ENCODE measurements at places on chromosomes 5 and 9.

DNA sequence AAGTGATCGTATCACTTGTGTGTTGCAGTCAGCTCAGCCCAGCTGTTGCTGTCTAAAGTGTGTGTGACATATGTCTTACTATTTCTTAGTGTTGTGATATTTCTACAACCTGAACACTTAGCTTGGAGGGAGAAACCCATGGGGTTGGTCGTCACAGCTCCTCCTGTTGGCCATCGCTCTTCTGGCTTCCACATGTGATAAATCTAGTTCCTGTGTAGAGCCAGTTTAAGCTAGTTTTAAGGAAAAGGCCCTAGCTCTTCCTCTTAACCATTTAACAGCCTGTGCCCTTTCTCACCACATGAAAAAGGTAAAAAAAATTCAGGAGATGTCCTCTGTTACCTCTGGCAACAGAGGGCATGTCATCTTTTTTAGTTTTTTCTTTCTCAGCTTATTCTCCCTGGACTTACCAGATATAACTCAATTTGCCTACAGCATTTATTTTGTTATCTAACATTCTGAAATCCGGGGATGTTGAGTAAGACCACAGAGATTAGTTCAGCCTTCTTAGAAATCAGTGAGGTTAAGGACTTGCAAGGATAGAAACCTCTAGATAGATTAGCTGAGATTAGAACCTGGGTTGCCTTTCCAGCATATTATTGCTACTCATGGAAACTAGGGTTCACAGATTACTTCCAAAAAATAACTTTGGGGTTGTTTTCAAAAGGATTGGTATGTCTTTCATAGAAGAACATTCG lies 100.4 kb downstream of the GAPVD1 start:
- DNase-seq, result no peak

GRCh38 chr9:69218166-69218565 lies 44.1 kb downstream of the TJP2 start:
- DNase-seq, result no peak

- DNase-seq, result no peak
Measured at GRCh38 chr9:18606846-18607245, 132.9 kb downstream of the ADAMTSL1 start.

DNA sequence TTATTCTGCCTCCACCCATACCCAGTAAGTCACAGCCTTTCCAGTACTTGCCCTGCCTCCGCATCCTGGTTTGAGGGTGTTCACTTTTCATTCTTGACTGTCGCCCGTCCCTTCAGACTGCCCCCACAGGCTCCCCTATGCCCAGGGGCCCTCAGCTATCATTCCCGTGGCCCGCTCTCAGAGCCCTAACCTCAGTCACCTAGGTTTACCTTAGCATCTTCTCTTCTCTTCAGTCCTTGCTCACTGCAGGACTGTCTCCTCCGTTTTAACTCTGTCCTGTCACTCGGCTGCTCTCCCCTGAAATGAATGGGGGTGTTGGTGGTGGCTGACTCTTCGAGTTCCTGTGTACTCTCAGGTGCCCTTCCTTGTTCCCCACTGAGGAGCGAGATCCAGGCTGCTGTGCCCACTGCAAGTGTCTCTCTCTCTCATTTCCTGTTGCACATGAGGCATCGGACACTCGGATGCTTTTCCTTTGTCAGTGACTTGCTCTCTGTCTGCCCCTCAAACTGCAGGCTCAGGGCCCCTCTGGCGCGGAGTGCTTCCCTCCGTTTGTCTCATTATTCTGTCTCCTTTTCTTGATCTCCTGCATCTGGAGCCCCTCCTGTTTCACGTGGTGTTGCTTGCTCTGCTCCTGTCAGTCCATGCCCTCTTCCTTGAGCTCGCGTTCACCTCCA lies 89.8 kb downstream of the CACNA1B start:
- no peak for DNase-seq

GRCh38 chr5:58085800-58086199 lies 374.1 kb downstream of the PLK2 start:
- no peak for DNase-seq
